ENCODE measurements at places on chromosomes 1 and 21. TPM values are rescaled to one million over a fixed set of nuclear protein-coding genes. Genes with fewer than 3 reads are reported as not detected.

- DNase-seq = no peak
Measured at GRCh38 chr1:159120317-159120716, 43.8 kb upstream of the AIM2 start.

Gene BEST4
- polyA plus RNA-seq = 0.89 TPM

Gene LCE1D
- not detected for polyA plus RNA-seq

DNA sequence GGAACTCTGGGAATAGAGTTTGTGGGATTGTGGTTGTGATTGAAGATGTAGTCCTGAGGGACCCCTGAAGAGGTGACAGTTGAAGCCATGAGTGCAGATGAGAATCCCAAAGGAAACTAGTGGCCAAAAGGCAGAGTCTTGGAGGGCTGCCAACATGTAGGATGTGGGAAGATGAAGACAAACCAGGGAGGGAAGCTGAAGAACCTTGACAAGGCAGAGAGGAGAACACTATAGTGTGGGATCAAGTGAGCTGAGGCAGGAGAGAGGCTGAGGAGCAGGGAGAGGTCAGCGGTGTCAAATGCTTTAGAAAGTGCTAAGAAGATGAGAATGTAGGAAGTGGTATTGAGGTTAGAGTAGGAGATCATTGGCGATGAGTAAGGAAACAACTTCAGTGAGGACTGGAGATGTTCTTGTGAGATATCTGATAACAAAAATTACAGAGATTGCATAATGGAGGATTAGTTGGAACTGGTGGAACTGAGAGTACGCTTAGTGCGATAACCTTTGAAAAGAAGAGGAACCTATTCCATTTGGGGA, 88.5 kb upstream of the VCAM1 start:
- DNase-seq = no peak

DNA sequence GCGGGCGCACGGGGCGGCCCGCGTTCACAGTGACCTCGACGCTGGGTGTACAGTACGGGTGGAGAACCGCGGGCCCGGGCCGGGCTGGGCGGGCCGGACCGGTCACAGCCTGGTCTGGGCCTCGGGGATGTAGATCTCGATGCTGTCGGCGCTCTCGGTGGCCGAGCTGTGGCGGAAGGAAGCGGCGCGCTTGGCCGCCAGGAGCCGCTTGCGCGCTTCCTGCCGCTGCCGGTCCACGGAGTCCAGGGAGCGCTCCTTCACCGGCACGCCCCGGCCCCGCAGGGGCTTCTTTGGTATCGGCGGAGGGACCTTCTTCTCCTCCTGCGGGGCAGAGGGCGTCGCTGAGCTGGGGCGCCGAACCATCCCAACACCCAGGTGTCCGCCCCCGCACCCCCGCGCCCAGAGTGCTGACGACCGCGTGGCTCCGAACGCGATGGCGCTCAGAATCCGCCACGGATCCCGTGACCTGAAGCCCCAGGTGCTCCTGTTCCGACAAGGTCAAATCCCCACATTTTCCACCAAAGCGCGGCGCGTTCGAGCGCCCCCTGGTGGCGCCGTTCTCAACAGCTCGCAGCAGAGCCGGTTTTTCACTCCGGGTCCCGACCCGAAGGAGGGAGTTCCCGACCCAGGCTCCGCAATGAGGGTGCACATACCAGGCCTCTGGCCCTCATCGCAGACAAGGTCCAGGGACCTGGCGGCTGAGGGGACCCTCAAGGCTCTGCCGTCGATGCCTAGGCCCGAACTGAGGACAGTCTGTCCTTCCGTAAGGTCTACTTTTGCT, 6.6 kb upstream of the SMIM12 start:
- no peak for DNase-seq

Gene OR2G6
- 0.03 TPM for polyA plus RNA-seq

DNA sequence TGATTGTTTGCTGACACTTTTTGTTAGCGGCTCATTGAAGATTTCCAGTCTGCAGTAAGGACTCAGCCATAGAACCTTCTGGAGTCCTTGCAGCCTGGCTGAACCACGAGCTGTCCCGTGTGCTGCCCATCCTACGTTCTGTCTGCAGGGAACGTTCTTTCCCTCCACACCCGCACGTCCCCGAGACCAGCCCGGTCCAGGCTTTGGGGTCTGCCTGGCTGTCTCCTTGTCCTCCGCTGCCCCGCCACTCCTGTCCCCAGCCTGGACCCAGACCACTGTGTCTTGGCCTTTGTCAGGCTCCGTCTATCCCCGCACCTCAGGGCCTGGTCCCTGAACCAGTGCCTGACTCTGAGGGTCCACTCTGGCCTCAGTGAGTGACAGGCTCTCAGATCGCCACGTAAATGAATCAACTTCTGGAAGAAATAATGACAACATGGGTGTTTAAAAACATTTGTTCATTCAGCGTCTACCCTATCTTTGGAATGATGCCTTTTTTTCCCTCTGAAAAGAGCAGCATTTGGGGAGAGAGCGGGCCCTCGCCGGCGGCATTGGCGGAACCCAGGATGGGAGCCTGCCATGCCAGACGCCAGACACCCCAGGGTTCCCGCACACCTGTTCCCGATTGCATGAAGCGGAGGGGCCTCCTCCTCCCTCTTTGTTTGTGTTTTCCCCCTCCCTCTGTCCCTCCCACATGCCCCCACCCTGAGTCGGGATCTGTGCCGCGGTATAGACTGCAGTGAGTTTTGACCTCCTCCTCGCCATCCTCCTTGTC, 43.9 kb upstream of the C1orf174 start:
- DNase-seq = no peak

Data from right renal cortex interstitium (tissue), 3 donors.